ENCODE measurements at places on chromosomes 3 and 15.

- DNase-seq, result no peak
Observed at GRCh38 chr3:151232991-151233390, 30.0 kb upstream of the GPR171 start.

DNA sequence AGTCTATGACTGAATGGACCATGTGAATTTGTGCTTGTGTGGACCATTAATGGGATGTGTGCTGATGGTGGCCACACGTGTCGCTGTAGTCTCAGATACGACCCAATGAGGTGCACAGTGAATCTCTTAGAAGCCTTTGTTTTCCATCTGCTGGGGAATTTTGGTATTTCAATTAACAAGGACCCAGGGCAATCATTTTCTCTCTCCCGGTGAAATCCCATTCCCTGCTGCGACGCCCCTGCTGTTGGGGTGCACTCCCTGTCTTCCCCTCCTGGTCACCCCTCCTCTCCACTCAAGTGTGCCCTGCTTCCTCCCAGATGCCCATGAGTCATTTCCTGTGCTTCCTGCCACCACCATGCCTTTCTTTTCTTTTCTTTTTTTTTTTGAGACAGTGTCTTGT lies 32.7 kb downstream of the EBLN2 start:
- DNase-seq, result no peak

GRCh38 chr3:124258057-124258500 lies 266.2 kb upstream of the ROPN1 start:
- no peak for DNase-seq

GRCh38 chr3:190073264-190074008 lies 47.3 kb downstream of the P3H2 start:
- no peak for DNase-seq

- no peak for DNase-seq
Observed at GRCh38 chr3:174413062-174413912, 445.8 kb upstream of the NAALADL2 start.

GRCh38 chr3:34882764-34883163 lies 756.6 kb upstream of the ARPP21 start:
- DNase-seq, result no peak

DNA sequence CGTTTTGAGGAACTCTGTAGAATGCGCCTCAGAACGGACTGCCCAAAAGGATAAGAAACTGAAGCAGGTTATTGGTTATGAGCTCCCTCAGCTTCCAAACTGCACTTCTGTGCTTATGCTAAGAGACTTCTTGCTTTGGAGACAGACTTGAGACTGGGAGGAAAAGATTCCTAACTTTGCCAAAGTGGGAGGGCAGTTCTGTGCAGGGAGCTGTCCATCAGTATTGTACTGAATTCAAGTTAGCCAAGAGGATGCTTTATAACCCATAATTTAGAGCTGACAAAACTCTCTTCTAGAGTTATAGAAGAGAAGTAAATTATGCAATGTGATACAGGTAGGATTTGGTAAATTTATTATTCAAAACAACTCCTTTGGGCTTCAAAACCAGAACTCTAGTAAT lies 519.8 kb upstream of the GBE1 start:
- no peak for DNase-seq

GRCh38 chr3:124438813-124439212 lies 291.4 kb upstream of the UMPS start:
- DNase-seq, result no peak

- no peak for DNase-seq
Observed at GRCh38 chr15:36898536-36899126, 201.7 kb downstream of the MEIS2 start.

GRCh38 chr15:77038312-77039216 lies 32.3 kb downstream of the TSPAN3 start:
- no peak for DNase-seq

GRCh38 chr3:37032961-37033360 lies 39.6 kb downstream of the MLH1 start:
- no peak for DNase-seq

DNA sequence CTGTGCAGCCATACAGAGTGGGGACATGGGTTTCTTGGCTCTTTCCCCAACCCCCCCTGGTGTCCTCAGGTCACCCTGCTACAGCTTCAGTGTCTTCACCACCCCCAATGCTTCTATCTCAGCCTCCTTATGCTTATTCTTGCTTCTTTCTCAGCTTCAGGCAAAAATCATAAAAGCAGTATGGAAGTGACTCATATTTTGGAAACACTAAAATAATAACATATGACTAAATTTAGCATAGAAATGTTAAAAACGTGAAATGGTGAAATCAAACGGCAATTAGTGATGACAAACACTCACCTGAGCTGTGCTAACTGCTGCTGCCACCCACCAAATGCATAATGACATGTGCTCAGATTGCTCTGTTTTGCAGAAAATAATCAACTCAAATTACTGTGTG lies 475.2 kb upstream of the EPHA3 start:
- DNase-seq, result no peak

GRCh38 chr15:41690636-41691035 lies 30.4 kb downstream of the MGA start:
- no peak for DNase-seq

DNA sequence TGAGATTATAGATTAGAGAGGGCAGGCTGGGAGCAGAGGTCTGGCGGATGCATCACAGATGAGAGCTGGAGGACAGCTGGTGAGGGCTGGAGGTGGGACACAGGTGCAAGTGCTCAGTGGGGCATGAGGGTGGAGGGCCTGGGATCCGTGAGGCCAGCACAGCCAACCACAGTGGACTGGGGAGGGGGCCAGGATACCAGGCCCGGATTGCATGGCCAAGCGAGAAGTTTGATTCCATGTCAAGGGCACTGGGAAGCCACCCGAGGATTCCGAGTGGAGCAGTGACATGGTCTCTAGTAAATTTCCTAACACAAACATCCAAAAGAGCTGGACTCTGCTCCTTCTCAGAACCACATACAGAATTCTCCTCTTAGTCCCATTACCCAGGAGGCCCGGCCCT lies 44.0 kb upstream of the SLC41A3 start:
- no peak for DNase-seq

DNA sequence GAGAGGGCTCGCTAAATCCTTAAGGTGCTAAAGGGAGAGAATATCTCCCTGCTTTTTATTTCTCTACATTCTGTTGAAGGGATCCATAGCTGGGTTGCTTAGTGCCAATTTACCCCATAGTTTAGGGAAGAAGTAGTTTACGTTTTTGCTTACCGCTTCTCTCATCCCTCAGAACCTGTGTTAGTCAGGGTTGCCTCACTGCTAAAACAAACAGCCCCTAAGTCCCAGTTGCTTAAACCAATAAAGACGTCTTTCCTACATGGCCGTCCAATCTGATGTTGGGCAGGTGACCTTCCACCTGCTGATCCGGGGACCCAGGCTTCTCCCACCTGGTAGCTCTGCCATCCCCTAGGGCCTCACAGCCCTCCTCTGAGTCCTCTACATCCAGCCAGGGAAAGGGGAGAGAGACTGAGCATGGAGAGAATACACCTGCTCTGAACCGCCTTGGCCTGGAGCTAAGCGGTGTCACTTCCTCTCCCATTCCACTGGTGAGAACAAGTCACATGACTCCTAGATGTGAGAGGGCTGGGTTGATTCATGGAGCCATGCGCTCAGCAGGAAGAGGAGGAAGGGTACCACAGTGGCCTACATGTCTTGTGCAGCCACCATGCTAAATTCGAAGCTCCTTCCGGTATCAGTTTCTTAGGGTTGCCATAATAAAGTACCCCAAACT lies 26.3 kb downstream of the DNASE1L3 start:
- no peak for DNase-seq

Data from NCI-H187 treated with DMSO at 0.1 percent for 48 hours (cell line).